ENCODE measurements at places on chromosomes 5 and 9. TPM values are rescaled to one million over a fixed set of nuclear protein-coding genes. Genes with fewer than 3 reads are reported as not detected.

FAM153A gene
- 0.63 TPM for polyA plus RNA-seq

MARVELD2 gene
- polyA plus RNA-seq, result 0.09 TPM

FOXD4L6 gene
- polyA plus RNA-seq, result not detected

GRCh38 chr5:67037171-67037570, 159.4 kb downstream of the CD180 start:
- no peak for DNase-seq

DNA sequence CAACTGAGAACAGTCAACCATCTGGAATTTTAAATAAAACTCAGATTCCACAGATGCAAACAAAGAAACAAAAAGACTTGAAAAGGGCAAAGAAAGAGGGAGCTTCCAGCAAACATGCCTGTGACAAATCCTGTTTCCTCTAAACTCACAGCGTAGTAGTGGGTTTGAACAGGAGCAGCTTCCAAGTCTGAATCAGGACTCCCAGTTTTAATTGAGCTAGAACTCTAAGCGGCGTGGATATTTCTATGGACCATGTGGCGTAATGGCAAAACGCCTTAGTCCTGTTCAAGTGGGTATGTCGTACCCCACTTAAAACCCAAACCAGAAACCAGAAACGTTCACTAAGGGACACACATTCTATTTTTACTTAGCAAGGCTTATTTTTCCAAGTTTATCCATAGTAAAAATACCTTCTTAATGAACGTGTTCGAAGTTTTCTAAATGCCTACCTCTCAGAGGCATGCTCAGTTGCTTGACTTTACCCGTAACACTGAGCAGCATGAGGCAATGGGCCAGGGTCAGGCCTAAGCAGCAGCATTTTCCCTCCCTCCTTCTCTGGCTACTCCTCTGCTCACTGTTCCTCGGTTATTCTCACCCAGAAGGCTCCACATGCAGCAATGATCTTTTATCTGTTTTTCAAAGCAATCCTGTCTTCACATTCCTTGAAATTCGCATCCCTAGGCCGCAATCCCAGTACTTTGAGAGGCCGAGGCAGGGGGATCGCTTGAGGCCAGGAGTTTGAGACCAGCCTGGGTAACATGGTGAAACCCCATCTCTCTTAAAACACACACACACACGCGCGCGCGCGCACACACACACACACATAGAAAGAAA, 77.9 kb downstream of the FNBP1 start:
- no peak for DNase-seq

DNA sequence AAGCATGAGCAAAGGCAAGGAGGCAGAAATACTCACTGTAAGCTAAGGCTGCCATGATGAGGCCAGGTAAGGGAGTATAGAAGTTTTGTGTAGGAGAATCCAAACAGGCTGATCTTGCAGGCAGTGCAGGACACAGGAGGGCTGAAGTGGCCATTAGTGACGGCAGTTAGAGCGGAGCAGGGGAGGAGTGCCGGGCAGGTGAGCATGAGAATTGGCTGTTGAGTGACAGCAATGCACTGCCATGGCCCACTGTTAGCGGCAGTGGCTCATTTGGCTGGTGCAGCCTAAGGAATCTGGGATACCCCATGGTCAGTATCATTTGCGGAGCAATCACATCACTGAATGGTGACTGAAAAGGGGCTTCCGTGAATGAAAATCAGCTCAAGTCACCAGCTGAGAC, 22.8 kb downstream of the RGS3 start:
- DNase-seq, result no peak

- peak; percentile 92 for DNase-seq
Measured at GRCh38 chr5:133111299-133111698, 59.5 kb downstream of the HSPA4 start.

- DNase-seq, result peak; percentile 18
Measured at GRCh38 chr5:81971111-81971711, 612 bp upstream of the ATG10 start.

DNA sequence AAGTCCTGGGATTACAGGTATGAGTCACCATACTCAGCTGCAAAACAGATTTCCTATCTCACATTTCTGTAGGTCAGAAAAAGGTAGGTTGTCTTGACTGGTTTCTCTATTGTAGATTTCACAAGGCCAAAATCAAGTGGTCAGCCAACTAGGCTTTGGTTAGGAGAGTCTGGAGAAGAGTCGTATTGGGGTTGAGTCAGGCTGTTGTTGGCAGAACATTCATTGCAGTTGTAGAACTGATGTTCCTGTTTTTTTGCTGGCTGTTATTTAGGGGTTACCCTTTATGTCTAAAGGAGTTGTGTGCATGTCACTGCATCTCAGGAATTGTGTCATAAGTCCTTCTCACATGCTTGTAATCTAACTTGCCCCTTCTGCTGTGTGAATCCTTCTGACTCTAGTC, 814.2 kb upstream of the GRAMD2B start:
- DNase-seq, result no peak

Data from muscle of back (tissue), 13 donors.